Activated naive CD8-positive, alpha-beta T cell treated with anti-CD3 and anti-CD28 coated beads, Interleukin-2, amount 50 U/mL, for 16 hours (primary cell): ENCODE measurements at places on chromosomes 2 and 18.

GRCh38 chr2:221385716-221386115 is 186.4 kb downstream of the EPHA4 start:
- DNase-seq, result no peak

DNA sequence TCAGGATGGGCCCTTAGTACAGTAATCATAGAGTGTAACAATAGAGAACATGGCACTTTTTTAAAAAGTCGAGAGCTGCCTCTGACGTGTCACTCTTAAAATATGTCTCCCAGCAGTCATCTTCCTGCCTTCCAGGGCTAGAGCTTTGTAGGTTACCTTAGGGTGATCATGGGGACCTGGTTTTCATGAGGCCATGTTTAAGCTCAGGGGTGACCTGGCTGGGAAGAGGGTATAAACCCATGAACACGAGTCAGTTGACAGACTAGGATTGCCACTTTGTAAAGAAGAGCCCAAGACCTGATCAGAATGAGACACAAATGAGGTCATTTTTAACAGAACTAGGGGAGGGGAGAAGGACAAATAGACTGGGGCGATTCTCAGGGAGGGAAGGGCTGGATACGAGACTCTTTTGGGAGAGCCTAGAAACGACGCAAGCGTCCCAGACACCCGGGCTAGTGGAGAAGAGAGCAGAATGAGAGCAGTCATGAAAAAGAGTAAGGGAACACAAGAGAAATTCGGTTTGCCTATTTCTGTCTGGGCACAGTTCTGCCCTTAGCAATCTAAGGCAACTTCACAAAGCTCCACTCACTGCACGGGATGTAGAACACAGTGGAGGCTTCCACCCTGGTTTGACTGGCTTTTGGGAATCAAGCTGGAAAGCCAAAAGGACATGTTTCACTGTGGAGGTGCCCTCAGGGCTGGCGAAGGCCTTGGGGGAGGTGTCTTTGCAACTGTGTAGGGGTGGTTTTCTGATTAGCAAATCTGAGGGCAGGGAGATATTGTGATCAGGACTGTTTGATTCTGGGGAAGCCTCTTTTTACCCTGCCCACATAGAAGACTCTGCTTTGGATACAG is 1.8 kb upstream of the RAB31 start:
- DNase-seq, result no peak

DNA sequence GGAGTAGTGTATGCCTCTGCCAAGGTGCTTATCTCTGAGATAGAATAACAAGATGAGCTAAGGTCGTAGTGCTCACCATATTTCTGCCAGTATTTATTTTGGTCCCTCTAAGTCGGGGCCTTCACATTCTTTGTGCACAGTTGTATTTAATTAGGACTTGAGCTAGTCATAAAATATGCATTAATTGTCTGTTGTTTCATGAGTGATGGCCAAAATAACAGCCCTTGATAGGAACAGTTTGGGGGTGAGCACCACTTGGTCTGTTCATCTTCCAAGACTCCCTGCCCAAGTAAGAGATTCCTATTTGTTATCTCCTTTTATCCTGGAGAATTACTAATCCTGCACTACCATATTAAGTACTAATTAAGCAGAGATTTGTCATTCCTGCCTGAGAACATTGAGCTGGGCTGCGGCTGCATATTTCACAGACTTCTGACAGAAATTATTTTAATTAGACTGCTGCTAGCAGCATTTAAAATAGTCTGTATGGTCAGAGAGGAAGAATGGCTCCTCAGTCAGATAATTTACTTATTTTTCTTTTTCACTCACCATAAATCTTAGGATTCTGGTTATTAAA is 435.1 kb downstream of the MTX2 start:
- DNase-seq, result no peak

DNA sequence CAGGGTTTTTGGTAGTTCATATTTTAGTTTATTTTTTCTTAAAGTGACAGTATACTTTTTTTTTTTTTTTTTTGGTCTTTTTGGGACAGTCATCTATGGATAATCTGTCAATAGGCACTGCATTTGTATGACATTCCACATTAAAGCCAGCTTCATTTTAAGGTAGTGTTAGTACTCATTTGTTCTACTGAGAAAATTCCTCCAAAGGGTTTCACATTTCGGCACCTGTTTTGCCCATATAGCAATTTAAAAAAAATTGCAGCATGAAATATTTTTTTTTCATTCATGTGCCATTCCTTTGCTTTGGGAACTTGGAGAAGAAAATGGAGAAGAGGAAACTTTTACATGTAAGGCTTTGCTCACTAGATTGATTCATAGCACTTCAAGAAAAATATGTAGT is 276.3 kb upstream of the TCF4 start:
- DNase-seq, result no peak

- no peak for DNase-seq
Observed at GRCh38 chr2:225274751-225275150, 124.8 kb upstream of the NYAP2 start.

- DNase-seq, result no peak
Observed at GRCh38 chr2:147567136-147567535, 277.7 kb upstream of the ACVR2A start.

DNA sequence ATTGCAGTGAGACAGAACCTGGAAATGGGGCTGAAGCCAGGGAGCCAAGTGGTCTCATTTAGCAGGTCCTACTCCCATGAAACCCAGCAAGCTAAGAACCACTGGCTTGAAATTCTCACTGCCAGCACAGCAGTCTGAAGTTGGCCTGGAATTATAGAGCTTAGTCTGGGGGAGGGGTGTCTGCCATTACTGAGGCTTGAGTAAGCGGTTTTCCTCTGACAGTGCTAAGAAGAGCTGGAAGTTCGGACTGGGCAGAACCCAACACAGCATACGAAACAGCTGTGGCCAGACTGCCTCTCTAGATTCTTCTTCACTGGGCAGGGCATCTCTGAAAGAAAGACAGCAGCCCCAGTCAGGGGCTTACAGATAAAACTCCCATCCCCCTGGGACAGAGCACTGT is 305.7 kb upstream of the SETBP1 start:
- DNase-seq, result no peak

DNA sequence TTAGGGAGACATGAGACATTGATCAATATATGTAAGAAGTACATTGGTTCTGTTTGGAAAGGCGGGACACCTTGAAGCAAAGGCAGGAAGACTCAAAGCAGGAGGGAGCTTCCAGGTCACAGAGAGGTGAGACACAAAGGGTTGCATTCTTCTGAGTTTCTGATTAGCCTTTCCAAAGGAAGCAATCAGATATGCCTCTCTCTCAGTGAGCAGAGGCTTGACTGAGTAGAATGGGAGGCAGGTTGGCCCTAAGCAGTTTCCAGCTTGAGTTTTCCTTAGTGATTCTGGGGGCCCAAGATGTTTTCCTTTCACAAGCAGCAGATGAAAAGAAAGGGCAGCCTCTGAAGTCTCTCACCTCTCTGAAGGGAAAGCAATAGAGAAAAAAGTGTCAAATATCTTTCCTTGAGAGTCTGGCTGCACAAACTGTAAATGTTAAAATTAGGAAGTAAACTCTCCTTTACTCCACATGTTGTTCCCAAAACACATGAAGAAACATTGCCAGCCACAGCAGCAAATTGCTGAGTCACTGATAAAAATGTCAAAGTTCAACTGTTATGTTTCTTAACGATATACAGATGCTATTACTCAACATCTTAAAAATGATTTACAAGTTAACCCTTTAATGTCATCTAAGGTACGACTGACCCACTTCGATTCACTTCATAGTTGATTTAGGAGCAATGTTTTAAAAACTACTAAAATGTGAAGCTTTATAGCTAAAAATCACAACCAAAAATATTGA is 40.3 kb downstream of the CYB5A start:
- no peak for DNase-seq

- no peak for DNase-seq
Observed at GRCh38 chr2:153163055-153163454, 315.5 kb downstream of the RPRM start.
